ENCODE measurements at places on chromosomes 2 and 18.
A peak's percentile ranks its signal among the peaks of the same experiment; 100 is the strongest.

DNA sequence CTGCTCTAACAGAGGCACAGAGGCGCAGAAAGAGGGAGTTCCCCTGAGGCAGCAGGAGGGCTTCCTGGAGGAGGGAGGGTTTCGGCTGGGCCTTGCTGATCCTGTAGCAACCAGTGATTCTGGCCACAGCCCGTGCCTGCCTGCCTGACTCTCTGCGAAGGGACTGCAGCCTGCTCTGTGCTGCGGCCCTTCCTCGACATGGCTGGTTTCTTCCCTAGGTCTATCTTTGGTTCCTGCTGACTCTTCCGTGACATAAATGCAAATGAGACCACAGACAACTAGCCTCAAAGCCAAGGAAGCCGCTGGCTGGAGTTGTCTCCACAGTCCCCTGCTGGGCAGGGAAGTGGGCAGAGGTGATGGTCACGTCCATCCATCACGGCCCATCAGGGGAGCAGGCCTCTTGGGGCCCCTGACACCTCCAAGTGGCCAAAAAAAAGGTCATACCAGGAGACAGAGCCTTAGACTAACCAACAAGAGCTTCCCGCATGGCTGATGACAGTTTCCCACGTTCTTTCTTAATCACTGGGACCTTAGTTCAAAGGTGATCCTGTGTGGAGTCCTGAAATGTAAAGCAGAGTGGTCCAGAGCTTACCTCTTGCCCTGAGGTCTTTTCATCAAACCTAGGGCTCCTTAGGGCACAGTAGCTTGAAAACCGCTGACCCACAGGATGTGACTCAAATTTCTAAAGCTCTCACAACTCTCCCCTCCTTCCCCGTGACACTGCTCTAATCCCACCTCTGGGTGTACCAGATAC, 55.3 kb downstream of the HS1BP3 start:
- DNase-seq = no peak

- no peak for DNase-seq
These were observed 316.5 kb downstream of the CCDC178 start for GRCh38 chr18:33123862-33124518.

GRCh38 chr2:135072125-135072997, 20.3 kb downstream of the RAB3GAP1 start:
- DNase-seq = no peak

GRCh38 chr2:62185475-62186155, 10.3 kb upstream of the B3GNT2 start:
- no peak for DNase-seq

- no peak for DNase-seq
These were observed 46.4 kb upstream of the ODC1 start for GRCh38 chr2:10494351-10495066.

DNA sequence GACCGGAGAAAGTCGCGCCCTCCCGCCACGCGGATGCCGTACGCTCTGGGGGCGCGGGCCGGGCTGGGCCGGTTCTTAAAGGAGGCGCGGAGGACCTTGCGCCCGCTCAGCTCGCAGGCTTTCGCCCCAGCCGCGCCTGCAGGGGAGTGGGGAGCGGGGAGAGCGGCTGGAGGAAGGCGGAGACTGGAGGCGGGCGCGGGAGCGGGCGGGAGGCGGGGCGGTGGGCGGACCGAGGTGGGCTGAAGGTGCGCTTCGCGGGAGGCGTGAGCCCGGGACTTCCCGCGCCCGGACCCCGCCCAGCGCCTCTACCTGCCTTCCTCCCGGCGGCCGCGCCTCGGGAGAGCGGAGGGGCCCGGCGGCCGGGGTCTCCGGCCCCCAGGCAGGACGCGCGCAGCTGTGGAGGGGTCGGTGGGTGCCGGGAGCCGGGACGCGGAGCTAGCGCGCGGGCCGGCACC, at the start of gene ADRA2B:
ADRA2B (minus strand) TSS at position 148 of the 455 bp plus-strand sequence. CDS start 422 bp downstream, outside the sequence.
- peak; percentile 74 for DNase-seq

GRCh38 chr2:230552181-230552580, 136.2 kb downstream of the SP100 start:
- DNase-seq = no peak

- DNase-seq = no peak
These were observed 846.2 kb downstream of the SLC4A3 start for GRCh38 chr2:220473611-220474010.

- peak; percentile 21 for DNase-seq
These were observed 231.7 kb downstream of the FSIP2 start for GRCh38 chr2:185970148-185970852.

DNA sequence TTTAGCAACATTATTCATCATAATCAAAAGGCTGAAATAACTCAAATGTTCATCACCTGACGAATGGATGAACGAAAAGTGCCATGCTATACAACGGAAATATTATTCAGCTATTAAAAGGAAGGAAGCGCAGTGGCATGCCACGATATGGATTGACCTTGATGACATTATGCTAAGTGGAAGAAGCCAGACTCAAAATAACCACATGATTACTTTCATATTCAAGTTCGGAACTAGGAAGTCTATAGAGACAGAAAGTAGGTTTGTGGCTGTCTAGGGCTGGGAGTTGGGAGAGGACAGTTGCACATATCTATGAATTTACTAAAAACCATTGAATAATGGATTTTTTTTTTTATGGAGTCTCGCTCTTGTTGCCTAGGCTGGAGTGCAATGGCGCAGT, 13.4 kb upstream of the PDIA6 start:
- DNase-seq = no peak

DNA sequence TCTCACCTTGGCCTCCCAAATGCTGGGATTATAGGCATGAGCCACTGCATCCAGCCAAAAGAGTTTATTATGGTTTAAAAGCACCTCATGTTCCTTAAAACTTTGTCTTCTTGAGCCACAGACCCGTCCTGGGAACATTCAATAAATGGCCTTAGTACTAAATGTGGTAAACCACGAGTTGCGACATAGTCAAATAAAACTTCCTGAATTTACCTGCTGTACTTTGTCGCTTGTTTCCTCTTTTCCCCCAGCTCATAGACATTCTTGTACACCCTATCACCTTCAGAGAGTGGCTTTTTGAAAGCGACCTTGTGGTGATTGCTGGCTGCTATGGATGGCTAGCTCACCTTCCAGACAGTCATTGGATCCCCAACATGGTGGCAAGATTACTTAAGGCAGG, 310.4 kb downstream of the LRRTM1 start:
- no peak for DNase-seq

GRCh38 chr2:207256476-207257207, 90.9 kb upstream of the KLF7 start:
- DNase-seq = no peak

- no peak for DNase-seq
These were observed 152.2 kb downstream of the SMAD7 start for GRCh38 chr18:48798334-48799245.

DNA sequence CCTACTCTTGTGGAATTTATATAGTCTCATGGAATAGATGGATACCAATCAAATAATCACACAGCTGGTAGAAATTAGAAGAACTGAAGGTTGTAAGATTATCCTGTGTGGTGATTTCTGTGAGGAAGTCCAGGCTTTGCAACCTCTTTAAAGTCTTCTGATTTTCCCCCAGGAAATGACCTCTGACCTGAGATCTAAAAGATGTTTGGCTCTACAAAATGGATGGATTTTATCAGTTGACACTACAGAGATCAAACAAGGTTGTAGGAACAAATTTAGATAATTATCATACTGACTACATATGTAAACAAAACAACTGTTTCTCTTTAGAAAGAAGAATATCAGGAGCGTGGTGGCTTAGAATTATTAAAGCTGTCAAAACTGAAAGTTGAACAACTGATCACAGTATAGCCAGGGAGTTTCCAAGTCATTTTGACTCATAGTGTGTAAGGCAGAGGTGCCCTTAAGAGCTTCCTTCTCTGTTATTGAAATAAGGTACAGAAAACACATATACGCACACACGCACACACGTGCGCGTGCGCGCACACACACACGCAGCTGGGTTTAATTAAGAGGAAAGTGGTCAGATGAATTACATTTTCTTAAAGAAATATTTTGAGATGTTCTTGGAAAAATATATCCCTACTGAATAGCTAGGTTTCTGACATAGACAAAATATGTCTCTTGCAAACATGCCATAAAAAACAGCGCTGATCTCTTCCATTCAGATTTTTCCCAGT, 35.5 kb upstream of the PELI1 start:
- no peak for DNase-seq

GRCh38 chr2:103364177-103364576, 602.3 kb downstream of the TMEM182 start:
- DNase-seq = no peak

DNA sequence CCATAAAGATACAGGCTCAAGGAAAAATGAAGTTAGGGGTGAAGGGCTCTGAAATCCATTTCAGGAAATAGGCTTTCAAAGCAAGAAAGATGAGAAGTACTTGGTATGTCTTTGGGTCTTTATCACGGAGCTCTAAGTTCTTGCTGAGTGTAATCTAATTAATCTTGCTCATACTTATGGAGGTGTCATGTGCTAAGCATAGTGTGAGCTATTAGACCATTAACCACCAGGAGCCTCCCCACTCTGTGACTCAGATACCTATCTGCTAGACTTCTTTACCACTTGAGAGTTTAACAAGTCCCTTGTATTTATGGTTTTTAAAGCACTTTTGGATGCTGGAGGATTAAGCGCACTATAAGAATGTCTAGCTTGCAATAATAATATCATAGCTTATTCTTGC, 678.7 kb downstream of the EPHA4 start:
- DNase-seq = no peak

DNA sequence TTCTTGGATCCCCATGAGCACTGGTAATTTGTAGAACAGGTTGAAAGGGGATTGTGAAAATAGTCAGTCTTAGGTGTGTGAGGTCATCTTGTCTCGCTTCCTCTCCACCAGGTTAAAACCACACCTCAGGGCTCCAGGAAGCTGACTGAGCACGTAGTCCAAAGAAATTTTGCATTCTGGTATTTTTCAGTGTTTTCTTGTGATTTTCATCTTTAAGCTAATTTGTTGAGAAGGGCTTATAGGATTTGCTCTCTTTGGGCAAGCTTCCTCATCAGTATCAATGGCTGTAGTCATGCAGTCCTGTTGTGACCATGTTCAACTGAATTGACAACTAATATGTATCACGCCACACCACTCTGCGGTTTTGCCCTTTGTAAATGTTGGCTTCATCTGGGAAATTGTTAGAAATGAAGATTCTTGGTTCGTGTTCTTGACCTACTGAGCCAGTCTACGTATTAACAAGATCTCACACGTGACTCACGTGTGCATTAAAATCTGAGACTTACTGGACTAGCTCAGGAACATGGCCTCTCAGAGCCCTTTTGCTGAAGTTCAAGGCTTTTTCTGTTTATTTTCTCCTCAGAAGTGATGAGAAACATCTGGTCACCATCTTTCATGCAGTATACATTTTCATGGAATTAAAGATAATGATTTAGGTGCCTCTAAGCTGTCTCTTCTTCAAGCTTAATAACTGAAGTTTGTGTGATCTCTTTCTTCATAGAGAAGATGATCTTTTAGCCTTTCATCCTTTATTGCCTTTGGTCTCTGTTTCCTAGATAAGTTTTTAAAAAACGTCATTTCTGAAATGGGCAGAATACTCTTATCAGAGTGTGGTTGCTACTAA, 32.8 kb downstream of the FMNL2 start:
- DNase-seq = no peak

- no peak for DNase-seq
These were observed 12.5 kb upstream of the POLR1B start for GRCh38 chr2:112529757-112530156.

- DNase-seq = no peak
These were observed 18.3 kb downstream of the ERBB4 start for GRCh38 chr2:212520340-212520739.

DNA sequence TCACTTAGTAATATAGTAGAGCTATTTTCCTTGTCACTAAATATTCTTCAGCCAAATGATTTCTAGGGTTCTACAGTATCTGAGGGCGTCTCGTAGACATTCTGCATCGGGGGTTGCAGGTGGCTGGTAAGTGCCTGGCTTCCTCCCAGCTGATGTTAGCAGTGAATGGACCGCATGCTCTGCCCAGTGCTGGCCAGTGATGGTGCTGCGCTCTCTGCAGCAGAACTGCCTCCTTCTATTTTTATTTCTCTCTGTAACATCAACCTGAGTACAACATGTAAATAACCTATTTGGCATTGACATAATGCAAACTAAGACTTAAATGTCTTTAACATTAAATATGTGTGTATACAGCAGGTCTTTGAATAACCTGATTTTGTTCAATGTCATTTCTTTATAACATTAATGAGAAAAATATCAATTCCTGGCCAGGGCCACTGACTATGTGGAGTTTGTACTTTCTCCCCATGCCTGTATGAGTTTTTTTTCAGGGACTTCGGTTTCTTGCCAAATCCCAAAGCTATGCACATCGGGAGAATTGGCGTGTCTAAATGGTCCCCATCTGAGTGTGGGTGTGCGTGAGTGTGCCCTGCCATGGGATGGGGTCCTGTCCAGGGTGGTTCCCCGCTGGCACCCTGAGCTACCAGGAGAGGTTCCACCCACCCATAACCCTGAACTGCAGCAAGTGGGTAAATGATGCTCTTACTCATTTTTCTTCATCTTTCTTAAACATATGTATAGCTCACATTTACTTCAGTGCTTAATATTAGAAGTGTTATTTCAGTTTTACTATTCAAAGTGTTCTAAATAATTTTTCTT, 278.2 kb upstream of the EPAS1 start:
- DNase-seq = no peak

GRCh38 chr2:29246383-29247300, 131.4 kb downstream of the CLIP4 start:
- no peak for DNase-seq

- no peak for DNase-seq
These were observed 866.6 kb downstream of the CPS1 start for GRCh38 chr2:211423018-211423417.

GRCh38 chr18:39675368-39675767, 2109.8 kb upstream of the CELF4 start:
- DNase-seq = no peak

DNA sequence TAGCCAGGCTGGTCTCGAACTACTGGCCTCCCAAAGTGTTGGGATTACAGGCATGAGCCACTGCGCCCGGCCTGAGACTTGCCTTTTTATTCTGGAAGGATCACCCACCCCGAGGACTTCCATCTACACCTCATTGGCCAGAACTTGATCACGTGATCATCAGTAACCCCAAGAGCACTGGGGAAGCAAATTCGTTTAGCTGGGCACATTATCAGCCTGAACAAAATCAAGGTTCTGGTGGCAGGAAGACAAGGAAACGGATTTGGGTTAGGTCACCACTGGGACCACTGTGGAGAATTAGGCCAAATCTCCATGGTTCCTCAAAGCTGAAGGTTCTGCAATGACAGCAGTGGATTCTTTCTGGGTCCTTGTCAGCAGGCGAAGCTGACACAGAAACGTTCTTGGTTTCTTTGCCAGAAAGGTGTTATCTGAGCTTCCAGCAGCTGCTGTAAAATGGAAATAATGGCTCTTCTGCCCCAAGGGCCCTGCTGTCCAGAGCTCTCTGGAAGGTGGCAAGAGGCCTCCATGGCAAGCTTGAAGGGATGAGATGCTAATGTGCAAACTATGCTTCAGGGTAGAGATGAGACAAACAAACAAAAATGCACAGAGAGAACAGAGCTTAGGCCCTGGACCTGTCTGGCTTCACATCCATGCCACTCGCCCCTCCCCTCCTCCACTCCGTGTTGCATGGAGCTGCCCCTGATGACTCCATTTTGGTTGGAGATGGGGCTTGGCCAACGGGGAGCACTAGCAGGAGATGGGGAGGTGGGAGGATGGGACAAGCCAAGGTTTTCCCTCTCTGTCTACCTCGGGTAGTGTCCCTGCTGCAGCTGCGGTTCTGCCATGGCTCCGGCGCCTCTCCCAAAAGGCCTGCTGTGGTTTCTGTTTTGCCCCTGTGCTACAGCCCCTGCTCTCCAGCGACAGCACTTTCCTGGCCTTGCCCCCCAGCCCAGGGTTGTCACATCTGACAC, 28.4 kb downstream of the TMEM177 start:
- DNase-seq = no peak
